ENCODE measurements at places on chromosomes 16 and 17.

DNA sequence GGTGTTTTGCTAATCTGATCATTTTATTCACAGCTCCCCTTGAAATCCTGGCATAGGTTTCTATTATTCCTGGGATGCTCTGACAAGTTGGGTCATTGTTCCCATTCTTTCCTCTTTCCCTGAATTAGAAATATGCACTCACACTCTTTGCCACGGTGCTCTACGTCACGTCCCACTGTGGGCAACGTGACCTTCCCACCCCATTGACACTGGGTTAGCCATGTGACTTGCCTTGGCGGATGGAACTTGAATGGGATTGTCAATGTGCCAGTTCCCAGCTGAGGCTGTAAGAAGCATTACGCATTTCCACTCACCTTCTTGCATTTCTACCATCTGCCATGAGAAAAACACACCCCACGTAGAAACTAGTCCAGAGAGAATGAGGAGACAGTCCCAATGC lies 492.4 kb downstream of the SHISA9 start:
- DNase-seq: no peak

DNA sequence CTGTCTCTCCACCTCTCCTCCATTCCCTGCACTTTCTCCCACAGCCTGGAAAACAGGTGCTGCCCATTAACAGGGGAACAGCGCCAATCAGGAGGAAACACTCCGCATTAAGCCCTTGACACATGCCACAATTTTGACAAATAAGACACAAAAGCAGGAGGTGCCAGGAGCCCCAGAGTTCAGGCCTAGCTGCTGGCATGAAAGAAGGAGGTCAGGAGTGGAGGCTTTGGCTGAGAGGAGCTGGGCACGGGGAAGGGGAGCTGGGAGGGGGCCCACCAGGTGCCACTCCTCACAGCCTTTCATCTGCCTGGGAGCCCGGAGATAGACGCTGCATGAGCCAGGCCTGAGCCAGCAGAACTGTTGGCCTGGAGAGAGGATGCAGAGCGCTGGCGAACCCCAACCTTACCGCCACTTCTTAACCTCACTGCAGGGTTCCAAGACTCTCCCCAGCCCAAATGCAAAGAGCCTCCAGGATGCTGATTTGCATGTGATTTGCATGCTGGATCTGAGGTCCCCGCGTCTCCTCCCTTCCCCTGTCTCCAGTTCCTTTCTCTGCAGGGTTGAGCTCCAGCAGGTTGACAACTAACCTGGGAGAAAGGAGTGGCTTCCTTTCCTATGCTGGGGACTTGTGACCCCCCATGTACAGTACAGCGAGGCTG lies 139.8 kb upstream of the SDK2 start:
- no peak for DNase-seq

DNA sequence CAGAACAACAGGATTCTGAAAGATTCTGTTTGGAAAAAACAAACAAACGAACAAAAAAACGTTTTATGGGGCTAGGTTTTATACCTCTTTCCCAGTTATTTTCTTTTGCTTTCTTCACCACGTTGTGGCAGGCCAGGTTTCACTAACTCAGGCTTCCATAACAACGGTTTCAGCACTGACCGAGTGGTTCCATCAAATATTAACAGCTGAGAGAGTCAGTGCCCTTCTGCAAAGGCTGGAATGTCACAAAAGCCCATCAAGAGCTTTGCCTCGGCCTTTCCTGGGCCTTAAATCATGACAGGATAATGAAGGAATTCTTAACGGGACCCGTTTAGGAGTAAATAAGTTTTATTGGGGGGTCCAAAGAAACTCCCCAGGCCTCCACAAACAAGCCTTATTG lies 34.2 kb downstream of the MPHOSPH6 start:
- no peak for DNase-seq

- DNase-seq: no peak
These were observed 4.3 kb downstream of the CETP start for GRCh38 chr16:56966093-56966475.

DNA sequence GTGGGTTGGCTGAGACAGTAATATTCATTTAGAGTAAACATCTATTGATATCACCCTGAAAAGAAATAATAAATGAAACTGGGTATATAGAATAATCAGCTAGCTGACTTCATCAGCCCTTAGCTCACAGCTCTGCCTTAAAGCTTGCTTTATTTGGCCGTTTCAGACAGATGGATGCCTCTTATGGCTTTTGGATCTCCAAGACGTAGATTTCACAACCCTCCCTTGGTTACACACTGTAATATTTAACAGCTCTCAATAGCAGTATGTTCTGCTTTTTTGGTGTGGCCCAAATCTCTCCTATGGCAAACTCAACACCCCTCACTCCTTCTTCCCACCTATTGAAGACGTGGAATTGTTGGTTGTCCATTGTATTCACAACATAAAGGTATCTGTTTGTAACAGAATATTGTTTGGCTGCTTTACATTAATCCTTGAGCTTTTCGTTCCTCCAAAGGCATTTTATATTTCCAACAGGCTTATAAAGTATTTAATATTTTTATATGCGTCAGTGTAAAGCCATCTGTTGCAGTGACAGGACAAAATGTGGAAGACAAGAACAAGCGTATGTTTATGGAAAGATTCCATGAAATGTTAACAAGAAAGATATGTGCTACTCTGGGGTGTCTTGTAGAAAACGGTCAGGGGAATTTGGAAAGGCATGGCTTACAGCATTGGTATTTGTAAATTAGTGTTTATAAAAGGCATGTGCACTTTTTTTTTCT lies 837.0 kb upstream of the RBFOX1 start:
- no peak for DNase-seq

DNA sequence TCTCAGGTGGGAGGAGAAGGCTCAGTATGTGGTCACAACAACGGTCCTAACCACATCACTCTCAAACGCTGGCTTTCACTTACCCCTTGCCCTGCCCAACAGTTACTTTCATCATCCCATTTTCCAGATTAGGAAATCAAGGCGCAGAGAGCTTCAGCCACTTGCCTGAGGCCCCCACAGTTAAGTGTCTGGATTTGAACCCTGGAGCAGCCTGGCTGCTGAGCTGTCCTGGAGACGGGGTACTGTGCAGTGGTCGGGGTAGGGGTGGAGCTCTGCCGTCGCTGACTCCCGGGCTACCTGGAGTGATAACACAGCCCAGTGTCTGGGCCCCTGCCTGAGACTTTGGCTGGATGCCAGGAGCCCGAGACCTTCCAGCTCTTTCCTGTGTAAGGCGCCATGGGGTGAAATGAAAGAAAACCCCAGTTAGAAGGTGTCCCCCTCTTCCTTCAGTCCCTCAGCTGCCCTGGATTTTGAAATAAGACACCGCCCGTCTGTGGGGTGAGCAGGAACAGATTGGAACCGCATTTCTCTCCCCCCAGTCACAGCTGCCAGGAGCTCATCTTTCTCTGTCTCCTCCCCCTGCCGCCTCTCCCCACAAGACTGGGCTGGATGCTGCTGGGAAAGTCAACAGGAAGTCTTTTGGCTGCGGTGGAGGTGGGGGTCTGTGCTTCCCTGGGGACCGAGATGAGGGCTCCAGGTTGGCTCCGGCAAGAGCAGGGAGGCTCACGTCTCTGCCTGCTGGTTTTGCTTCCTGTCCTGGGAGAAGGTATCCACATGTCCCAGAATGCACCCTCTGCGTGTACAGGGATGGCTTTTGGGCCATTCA lies 280.2 kb downstream of the SEC14L1 start:
- DNase-seq: peak; percentile 44

DNA sequence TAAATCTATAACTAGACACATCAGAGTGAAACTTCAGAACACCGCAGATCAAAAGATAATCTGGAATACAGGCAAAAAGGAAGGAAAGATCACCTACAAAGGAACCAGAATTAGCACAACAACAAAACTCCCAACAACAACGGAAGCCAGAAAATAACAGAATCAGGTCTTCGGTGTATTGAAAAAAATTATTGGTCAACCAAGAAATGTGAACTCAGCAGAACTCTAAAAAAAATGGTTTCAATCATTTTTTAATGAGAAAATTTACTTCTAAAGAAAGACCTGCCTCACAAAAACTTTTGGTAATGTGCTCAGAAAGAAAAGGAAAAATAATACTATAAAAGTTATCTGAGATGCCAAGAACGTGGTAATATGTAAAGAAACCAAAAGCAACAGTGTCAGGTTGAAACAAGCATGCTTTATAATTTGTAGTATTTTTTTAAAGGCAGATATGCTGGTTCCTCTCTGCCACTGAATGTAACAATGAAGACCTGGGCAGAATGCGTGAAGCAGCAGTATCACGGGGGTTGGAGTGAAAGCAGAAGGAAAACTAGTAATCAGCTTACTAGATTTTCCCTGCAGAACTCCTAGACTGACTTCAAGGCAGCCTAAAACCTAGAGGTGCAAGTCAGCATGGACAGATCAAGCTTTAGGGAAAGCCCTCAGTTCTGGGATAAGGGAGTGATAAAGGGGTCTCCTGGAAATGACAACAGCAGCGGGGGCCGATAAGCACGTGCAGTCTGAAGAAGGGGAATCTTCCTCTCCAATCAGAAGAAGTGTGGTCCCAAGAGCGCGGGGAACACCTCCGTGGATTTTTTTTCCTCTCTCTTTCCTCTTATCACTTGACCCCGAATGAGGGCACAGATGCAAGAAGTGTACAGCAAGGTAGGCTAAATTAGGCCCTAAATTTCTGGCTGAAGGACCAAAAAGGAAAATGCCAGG lies 80.9 kb upstream of the TEKT1 start:
- no peak for DNase-seq

GRCh38 chr16:57475711-57476339 lies 10.5 kb downstream of the DOK4 start:
- peak; percentile 89 for DNase-seq

- DNase-seq: no peak
These were observed 139.1 kb upstream of the CACNG3 start for GRCh38 chr16:24116989-24117388.

DNA sequence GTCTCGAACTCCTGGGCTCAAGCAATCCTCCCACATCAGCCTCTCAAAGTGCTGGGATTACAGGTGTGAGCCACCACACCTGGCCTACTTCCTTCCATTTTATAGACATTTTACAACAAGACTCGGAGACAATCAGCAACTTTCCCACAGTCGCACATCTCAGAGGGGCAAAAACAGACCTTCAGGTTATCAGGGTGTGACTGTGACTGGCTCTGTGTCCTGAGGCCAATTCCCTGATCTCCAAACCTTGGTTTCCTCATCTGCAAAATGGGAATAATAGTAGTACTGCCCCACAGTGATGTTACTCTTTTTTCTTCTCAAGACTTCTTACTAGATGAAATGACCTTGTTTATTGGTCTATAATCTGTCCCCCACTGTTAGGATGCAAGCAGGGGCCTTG lies 10.8 kb upstream of the KCNH6 start:
- no peak for DNase-seq

DNA sequence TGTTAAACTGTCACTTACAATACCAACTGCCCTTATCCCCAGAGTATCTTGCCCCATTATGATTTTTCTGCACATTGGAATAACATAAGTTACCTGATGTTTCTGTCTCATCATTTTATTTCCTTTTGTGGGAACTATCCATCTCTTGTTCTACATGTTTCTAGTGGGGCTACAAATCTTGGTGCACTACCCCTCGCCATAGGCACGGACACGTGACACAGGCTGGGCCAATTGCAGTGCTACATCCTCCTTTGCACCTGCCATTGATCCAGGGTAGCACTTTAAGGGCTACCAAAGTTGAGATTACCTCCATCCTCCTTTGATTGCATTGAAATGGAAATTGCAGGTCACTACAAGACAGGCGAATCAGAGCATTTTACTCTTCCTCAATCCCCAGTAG lies 14.2 kb upstream of the SYT17 start:
- DNase-seq: no peak
